Stimulated activated CD4-positive, alpha-beta T cell treated with anti-CD3 and anti-CD28 coated beads, Interleukin-15, amount 100 ng/mL, for 24 hours (primary cell): ENCODE measurements at places on chromosomes 1 and 21.

GRCh38 chr1:210691039-210691610 is 362.4 kb downstream of the HHAT start:
- no peak for DNase-seq

GRCh38 chr1:163137556-163138265 is 65.0 kb downstream of the RGS5 start:
- DNase-seq = no peak

GRCh38 chr1:6143395-6143794 is 36.7 kb downstream of the CHD5 start:
- DNase-seq = no peak

- DNase-seq = no peak
These were observed 25.5 kb upstream of the CITED4 start for GRCh38 chr1:40887652-40888051.

GRCh38 chr1:11590395-11590794 is 63.8 kb downstream of the FBXO2 start:
- no peak for DNase-seq

- no peak for DNase-seq
These were observed 49.6 kb downstream of the AK4 start for GRCh38 chr1:65197636-65198035.

GRCh38 chr1:202056644-202057334 is 46.4 kb downstream of the ELF3 start:
- DNase-seq = no peak

- DNase-seq = no peak
These were observed 26.4 kb upstream of the BTG2 start for GRCh38 chr1:203278885-203279406.

- DNase-seq = no peak
These were observed 35.9 kb downstream of the CD46 start for GRCh38 chr1:207787776-207788175.

DNA sequence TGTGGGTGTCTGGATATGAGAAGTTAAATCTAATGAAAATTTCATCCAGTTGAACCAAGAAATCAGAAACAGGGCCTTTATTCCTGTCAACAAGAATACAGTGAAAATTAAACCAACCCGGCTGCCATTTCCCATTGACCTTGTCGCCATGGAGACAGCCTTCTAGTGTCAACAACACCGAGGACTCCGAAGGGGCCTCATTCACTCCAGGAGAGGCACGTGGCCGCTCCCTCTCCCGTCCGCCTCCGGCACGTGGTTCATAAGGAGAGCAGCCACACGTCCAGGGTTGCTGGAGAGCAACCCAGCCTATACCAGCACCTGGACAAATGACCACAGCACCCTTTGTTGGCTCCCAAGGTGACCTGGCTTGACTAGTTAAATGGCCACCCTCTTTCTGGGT is 120.3 kb upstream of the VAMP3 start:
- no peak for DNase-seq
